ENCODE measurements at places on chromosomes 11 and 22.

- DNase-seq, result no peak
These were observed 4.4 kb upstream of the WEE1 start for GRCh38 chr11:9568854-9569587.

- no peak for DNase-seq
These were observed 23.5 kb downstream of the TBRG1 start for GRCh38 chr11:124646148-124646547.

GRCh38 chr22:17257121-17258001, 38.1 kb upstream of the ADA2 start:
- DNase-seq, result no peak

GRCh38 chr11:101448881-101449442, 134.8 kb downstream of the TRPC6 start:
- no peak for DNase-seq

- no peak for DNase-seq
These were observed 69.0 kb upstream of the SHISAL1 start for GRCh38 chr22:44381761-44382115.

GRCh38 chr11:113994077-113994954, 19.4 kb downstream of the HTR3A start:
- DNase-seq, result no peak

DNA sequence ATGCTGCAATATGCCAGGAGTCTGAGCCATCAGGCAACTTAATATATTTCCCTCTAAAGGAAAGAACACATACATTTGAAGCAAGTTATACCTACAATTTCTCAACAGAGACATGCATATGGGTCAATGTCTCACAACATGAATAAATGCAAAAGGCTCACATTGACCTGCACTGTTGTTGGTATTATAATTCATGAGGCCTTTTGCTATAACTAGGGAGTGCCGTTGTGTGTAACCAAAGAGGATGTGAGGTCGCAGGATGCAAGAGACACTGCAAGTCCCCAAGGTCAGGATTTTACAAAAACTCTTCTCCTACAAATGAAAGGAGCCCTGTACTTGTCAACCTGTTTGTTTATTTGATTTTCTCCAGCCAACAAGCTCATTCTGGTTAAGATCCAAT, 250.5 kb downstream of the LARGE1 start:
- DNase-seq, result no peak

GRCh38 chr11:10048350-10048749, 245.7 kb downstream of the SBF2 start:
- no peak for DNase-seq

DNA sequence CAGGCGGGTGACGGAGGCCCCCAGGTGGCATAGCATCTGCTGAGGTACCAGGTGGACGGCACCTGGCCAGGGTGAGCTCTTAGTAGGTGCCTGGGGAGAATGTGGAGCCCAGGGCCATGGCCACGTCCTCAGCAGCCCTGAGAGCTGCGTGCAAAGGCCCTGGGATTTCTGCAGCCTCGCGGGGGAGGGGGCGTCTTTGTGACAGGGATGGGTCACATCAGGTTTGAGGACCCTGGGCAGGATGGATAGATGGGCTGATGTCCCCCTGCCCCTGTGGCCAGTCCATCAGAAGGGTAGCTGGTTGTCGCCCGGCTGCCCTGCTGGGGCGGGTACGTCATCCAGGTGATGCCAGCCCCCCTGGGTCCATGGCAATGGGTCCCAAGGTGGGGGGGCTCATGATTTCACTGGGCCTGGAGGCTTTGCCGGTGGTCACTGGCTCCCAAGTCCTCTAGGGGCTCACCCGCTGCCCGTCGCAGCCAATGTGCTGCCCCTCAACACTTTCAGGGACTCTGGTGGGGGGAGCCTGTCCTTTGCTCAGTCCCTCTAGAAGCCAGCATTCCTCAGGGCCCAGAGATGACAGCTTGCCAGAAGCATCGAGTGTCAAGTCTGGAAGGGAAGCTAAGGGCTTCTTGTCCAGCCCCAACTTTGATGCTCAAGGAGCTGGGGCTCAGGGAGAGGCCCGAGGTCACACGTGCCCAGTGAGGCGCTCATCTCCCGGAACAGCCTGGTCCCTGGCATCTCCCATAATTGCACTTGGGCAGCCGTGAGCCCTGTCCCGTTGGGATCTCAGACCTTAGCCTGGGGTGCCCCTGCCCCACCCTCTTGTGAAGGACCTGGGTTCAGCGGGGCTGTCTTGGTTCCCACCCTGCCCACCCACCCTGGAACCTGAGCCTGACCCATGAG, 777 bp downstream of the TBX10 start:
- DNase-seq, result no peak

All from activated CD4-positive, CD25-positive, alpha-beta regulatory T cell (primary cell).